ENCODE measurements at places on chromosomes 13 and 19. TPM values are rescaled to one million over a fixed set of nuclear protein-coding genes. Genes with fewer than 3 reads are reported as not detected.

The ZNF699 gene
- 30.9 TPM for total RNA-seq

The NACC1 gene
- total RNA-seq = 266 TPM

The C1QTNF9 gene
- total RNA-seq = 0.11 TPM

The LYPD3 gene
- 16.8 TPM for total RNA-seq

The POSTN gene
- not detected for total RNA-seq

The ERICH6B gene
- total RNA-seq = not detected

The CACNG8 gene
- total RNA-seq = 0.15 TPM

The C3 gene
- total RNA-seq = 13.3 TPM

Measured in PC-3 (cell line).